GM10248 (cell line): ENCODE measurements at places on chromosomes 6 and 20.
A peak's percentile ranks its signal among the peaks of the same experiment; 100 is the strongest.

DNA sequence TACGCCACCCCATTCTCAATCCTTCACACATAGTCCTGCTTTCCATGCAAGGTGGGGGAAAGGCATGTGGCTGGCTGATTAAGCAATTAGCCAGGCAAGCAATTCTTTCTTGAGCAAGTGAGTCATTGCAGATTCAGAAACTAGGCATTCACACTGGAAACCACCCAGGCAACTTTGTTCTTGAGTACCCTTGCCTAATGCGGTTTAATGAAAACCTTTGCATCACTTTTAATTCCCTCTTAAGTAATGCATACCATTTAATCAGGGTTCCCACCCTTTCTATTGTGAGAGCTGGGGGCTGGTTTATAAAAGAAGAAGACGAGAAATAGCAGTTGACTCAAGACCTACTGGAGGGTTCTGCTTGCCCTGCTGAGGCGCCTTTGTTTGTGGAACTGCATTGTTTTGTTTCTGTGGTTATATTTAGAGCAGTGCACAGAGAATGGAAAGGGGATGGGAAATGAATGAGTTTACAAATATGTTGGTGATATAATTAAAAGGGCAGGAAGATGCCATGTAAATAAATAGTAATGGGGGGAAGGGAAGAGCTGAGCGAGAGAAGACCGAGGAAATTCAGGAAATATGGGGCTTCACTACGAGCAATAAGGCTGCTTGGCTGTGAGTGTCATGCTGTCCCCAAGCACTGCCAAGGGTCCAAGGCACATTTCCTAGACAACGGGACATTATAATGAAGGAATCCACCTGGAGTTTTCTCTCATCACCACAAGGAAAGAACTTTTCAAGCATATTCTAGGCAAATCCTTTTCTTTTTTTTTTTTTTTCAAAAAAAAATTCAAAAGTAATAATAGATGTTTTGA, 48.8 kb upstream of the TSHZ2 start:
- no peak for DNase-seq

DNA sequence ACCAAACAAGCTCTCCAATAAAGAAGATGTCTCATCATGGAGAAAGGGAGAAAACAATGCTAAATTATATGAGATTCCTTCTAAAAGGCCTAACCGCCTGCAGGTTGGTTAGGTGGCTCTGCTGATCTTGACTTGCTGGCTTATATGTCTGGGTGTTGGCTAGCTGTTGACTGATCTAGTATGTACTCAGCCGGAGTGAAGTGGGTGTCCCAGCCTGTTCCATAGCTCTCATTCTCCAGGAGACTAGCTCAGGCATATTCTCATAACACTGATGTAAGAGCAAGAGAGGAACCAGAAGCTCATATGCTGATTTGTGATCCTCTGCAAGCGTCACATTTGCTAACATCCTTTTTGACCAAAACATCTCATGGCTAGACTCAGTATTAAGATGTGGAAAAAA, 473.0 kb downstream of the BMP2 start:
- DNase-seq, result no peak

DNA sequence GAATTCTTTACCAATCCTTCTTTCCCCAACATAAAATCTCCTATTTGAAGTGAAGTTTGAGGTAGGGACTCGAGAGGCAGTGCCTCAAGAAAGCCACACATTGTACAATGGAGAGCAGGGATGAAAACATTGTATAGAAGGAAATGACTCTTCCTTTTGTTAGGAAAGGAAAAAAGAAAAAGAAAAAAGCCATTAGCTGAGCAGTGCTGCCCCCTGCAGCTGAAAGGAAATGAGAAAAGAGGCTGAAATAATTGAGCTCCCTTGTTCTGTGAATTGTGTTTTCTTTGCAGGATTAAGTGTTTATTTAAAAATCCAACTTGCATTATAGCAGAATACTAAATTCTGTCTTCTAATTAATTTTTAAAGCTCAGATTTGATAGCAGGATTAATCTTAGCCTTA, 162.9 kb upstream of the SASH1 start:
- DNase-seq, result peak; percentile 19

DNA sequence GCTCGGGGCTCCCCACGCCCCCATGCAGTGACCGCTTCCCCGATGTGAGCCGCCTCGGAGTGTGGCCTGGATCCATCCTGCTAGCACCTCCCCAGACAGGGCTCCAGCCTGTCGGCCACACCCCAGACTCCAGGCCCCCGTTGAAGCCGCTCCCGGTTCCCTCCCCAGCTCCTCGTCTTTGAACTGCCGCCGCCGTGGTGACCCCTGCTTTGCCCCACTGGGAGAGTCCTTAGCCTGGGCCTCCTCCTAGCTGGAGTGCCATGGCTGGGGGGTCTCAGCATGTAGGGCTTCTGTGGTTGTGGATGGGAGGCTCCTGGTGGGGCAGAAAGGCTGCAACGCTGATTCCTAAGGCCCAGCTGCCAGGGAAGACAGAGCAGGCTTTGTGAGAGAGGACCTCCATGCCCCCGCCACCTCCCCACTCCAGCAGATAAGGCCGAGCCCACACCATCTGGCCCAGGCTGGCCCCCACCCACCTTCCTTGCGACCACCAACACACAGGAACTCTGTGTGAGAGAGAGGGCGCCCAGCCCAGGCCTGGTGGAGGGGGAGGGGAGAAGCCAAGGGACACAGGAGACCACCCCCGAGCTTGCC, 11.4 kb downstream of the FOXS1 start:
- no peak for DNase-seq

DNA sequence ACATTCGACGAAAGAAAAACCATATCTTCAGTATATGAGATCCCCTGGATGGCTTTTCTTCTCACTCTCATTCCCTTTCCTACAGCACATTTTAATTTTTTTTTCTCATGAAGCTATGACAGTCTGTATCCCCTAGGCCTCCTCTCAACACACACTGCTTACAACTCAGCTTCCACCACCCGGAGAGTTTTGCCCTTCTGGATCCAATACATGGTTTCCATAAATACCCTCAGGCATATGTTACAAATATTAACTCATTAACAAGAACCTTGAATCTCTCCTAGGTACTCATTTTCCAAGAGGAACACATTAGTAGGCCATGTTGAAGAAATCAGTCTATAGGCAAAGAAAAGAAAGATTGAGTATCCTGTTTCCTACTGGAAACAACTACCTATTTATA, 44.0 kb downstream of the PAK5 start:
- no peak for DNase-seq

- DNase-seq, result peak; percentile 23
These were observed 49.0 kb upstream of the ASF1A start for GRCh38 chr6:118844915-118845314.
